ENCODE measurements at places on chromosomes 1 and 21. TPM values are rescaled to one million over a fixed set of nuclear protein-coding genes. Genes with fewer than 3 reads are reported as not detected.
A peak's percentile ranks its signal among the peaks of the same experiment; 100 is the strongest.

GRCh38 chr21:40840401-40841125, 6.4 kb downstream of the DSCAM start:
- DNase-seq: no peak

DNA sequence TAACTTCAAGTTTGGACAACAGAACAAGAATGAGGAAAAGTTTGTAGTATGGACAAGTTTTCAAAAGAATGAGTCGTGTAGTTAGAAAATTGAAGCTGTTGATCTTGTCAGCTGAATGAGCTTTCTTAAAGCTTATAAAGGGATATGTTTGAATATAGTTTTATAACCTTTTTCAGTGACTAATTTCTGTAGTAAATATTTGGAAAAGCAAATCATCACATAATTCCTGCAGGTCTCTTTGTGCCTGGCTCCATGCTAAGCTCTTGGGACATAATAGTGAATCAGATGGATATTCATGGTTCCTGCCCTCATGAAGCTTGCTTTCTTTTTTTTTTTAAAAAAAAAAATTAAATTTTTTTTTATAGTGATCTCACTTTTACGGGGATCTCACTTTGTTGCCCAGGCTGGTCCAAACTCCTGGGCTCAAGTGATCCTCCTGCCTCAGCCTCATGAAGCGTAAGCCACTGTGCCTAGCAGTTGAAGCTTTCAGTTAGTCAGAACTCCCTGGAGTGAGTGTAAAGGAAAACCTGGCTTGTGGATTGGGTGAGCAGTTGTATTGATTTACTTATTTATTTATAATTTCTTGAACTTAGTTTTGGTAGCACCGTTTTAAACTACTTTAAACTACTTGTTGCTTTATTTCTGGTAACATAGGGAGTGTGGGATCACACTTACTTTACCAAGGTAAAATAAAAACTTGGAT, 15.5 kb downstream of the DYRK1A start:
- DNase-seq: no peak

Gene TENT5C
- 2.3 TPM for polyA plus RNA-seq

DNA sequence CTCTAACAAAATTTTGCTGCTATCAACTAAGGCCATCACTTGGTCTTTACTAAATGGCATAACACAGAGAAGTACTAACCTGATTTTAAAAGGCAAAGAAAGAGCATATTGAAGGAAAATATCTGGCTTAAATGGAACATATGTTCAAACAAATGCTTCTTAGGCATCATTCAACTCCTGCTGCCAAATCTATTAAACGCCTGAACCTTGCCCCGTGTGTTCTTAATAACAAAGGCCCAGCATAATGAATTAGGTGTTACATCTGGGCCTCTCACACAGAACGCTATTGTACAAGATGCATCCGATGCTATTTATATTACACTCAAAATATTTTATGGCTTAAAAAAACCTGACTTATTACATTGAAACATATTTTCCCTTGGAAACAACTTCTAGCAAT, 48.4 kb downstream of the B3GALNT2 start:
- DNase-seq: no peak

DNA sequence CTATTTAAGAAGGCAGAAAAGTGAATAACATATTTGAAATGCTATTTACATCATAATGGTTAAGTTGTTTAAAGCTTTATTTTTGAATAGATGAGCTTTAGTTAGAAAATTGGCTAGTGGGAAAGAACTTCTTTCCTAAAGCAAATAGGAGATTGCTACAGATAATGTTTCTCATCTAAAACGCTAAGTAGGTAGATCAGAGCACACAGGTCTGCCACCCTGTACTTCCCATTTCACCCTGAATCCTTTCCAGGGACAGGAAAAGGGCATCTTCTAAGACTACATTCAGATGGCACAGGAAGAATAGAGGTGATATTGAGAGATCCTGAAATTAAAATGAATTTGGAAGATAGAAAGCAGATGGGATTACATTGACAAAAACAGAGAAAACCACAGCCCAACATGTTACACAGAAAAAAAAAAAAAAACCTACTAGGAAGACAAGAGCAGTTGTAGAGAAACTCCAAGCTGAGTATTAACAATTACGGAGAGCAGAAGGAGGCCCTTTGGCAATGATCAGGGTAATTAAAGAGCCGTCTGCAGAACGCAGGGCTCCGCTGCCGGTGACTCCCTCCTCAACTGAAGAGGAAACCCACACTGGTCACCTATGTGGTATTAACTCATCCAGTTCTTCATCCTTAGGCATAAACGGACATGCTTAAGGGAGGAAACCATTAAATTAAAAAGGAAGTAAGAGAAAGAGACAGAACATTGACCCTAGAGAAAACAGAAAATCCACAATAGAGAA, 53.6 kb upstream of the MAP10 start:
- no peak for DNase-seq

- DNase-seq: peak; percentile 75
Measured at GRCh38 chr1:209585672-209586071, 2.2 kb downstream of the CAMK1G start.

DNA sequence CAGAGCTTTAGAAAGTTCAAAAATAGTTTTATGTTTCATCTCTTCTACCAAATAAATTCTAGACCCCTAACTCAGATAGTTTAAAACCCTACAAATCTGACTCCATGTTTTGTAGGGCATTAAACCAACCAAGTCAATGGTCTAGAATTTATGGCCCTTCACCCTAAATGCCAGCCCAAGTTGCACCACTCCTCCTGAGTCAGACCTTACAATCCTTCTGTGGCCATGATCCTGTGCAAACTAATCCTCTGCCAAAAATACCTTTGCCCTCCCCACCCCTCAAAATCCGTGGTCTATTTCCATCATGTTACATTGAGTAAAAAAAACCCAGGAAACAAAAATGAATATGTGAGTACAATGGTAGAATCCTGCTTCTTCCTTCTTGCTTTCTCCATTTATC, 179.3 kb downstream of the NR5A2 start:
- DNase-seq: no peak

Measured in muscle of back (tissue), 13 donors.